ENCODE measurements at places on chromosomes 12 and 14.
A peak's percentile ranks its signal among the peaks of the same experiment; 100 is the strongest.

DNA sequence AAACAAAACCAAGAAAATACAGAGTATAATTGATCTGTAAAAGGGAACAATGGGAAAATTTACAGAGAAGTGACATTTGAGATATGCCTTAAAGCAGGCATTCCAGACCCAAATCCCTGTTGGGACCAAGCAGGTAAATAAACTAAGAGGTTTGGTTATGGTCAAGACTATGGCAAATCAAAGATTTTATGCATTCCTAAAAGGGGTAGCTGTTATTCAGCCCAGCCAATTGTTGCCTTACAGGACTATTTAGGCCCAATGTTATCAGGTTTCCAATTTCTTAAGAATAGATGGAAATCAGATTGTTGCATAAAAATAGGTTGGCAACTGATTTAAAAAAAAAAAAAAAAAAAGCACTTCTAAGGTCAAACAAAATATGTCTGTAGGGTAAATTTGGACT is 5.3 kb downstream of the DNAI7 start:
- DNase-seq: no peak

DNA sequence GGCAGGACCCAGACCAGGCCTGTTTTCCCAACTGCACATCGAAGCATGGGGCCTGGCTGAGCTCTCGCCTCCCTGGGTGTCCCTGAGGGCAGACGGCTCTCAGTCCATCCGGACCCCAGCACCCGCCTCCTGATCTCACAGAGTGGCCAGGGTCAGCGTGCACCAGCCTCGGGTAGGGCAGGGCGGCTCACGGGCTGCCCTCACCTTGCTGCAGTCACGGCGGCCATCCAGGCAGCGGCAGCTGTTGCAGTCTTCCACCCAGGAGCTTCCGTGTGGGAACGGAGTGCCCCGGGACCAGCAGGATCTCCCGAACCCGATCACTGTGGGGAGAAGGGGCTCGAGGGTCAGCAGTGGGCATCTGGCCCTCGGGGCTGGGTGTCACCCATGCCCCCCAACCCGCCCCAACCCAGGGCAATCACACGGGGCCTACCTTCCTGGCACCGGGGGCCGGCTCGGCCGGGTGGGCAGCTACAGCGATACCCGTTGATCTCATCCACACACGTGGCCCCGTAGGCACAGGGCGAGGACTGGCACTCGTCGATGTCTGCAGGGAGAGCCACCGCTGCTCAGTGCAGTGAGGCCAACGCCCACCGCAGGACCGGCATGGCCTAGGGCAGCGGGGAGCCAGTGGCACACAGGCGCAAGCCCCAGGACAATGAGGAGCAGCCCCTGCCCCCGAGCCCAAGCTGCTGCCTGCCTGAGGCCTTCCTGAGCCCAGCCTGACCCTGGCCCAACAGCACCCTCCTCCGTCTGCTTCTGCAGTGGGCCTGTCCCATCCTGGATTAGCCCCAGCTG is 22.2 kb downstream of the JAG2 start:
- DNase-seq: peak; percentile 40

- no peak for DNase-seq
These were observed 55.3 kb downstream of the RBM19 start for GRCh38 chr12:113910751-113911272.

DNA sequence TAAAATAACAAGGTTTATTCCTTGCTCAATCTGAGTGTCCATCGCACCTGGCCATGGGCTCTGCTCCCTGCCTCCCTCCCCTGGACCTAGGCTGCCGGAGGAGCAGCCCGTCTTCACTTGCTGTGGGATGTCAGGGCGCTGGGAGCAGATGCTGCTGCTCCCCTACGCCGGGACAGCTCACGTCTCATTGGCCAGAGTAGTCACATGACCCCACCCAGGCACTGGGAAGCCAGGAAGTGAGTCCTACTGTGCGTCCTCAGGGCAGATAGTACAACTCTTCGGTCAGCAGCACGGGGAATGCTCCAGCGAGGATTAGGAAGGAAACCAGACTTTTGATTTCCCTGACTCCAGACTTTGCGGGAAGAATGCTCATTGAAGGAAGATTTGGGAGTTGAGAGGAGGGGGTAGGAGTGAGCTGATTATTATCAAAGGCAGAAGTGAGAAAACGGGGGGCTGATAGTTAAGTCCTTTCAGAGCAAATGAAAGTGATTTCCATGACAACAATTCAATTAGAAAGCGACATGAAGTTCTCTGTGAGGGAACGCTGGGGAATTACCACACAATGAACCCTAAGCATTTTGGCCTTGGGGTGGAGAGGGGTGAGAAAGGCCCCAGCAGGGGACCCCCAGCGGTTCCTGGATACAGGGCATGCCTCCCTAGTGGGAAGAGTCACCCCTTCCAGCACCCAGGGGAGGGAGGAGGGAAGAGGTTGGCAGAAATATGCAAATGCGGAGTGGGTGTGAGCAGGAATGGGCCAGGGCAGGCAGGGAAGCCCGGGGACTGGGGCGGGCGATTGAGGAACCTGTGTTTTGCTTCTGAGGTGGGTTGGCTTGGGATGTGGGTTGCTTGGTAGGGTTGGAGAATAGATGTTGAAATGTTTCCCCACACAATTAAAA is 215.5 kb downstream of the AACS start:
- DNase-seq: no peak

- DNase-seq: no peak
These were observed 51.0 kb downstream of the PRKCH start for GRCh38 chr14:61372379-61372778.

DNA sequence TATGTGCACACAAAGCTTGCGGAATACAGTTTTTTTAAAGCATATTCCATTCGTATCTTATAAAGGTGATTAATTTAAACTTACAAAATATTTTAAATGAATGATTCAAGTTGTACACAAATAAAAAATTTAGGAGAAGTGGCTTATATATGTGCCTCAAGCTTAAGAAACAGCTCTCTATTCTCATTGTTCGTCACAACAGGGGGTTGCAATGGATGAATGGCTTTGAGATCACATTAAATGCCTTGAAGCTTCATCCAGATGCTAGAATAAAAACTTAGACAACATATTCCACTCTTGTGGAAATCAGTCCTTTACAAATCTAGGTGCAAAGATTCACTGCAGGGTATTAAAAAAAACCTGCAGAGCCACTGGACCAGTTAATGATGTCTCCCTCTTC is 303.9 kb upstream of the LRFN5 start:
- DNase-seq: no peak

GRCh38 chr12:130429656-130430505 is 92.2 kb downstream of the PIWIL1 start:
- DNase-seq: no peak

GRCh38 chr12:117439531-117440001 is 78.1 kb upstream of the NOS1 start:
- no peak for DNase-seq

- no peak for DNase-seq
These were observed 196.5 kb downstream of the STXBP6 start for GRCh38 chr14:24853446-24853845.

- DNase-seq: no peak
These were observed 3.6 kb downstream of the BMAL2 start for GRCh38 chr12:27336282-27336653.

DNA sequence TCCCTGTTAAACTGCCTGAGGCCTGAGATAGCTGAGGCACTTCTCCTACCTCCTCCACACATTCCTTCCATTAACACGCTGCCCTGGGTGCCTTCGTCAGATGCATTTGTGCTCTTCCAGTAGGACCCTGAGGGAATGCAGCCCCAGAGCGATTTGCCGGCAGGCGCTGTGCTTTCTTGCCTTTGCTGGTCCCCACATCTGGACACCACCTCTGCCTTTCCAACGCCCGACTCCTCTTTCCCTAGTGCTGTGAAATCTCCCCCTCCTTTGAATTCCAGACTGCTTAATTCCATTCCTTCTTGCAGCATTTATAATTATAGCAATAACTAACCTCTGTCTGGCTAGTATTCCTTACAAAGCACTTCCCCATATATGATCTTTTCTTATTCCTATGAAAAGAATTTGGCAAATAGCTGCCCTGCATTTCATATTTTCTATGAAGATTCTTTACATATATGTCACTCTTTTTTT is 88.4 kb downstream of the C12orf75 start:
- no peak for DNase-seq

- no peak for DNase-seq
These were observed 139.4 kb upstream of the FRMD6 start for GRCh38 chr14:51512316-51512715.

GRCh38 chr12:42958291-42958674 is 368.7 kb upstream of the PRICKLE1 start:
- DNase-seq: no peak

- DNase-seq: no peak
These were observed 76.3 kb downstream of the ANO2 start for GRCh38 chr12:5868625-5869295.

DNA sequence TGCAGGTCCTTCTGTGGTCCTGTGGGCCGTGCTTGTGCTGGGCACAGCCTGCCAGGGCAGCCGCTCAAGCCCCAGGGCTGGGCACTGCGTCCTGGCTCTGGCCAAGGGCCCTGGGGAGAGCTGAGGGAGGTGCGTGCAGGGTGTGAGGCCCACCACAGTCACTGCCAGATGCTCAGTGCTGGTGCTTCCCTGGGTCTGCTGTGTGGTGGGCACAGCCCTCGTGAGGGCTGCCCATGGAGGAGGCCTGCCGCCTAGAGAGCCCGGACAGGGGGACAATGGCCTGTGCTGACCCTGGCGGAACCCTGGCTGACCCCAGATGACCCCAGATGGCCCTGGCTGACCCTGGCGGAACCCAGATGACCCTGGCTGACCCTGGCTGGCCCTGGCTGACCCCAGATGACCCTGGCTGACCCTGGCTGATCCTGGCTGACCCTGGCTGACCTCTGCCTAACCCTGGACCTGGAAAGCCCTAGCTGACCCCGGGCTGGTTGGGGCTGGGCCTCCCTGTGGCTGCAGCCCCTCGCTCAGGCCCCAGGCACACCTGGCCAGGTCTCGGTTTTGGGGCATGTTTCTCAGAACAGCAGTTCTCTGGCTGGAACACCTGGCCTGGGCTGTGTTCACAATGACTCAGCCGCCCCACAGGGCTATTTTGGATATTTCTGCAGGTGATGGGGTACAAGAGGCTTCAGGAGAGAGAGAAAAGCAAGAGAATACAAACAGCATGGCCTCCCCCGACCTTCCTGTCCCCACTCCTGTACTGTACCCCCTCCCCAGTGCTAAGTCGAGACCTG is 55.4 kb downstream of the TMEM121 start:
- peak; percentile 10 for DNase-seq

- DNase-seq: no peak
These were observed 10.2 kb downstream of the TRMT61A start for GRCh38 chr14:103539056-103539825.

DNA sequence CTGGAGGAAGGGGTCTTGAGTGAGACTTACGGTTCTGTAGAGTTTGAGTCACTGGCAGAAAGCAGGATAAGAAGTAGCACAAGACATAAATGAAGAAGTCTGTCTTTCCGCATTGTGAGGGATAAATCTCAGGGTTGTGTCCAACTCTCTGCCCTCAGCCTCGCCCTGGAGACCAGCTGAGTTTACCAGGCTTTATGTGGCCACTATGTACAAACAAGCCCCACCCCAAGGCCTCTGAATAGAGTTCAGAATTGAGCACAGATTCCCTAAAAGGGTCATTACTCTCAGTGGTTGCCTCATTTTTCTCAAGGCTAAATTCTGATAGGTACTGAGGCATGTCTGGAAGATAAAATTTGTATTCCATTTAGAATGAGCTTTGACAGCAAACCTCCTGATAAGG is at the start of gene PZP:
Gene PZP (minus strand): TSS at position 167 of the 400 bp plus-strand sequence. CDS start 54 bp downstream, at position 113.
- no peak for DNase-seq

DNA sequence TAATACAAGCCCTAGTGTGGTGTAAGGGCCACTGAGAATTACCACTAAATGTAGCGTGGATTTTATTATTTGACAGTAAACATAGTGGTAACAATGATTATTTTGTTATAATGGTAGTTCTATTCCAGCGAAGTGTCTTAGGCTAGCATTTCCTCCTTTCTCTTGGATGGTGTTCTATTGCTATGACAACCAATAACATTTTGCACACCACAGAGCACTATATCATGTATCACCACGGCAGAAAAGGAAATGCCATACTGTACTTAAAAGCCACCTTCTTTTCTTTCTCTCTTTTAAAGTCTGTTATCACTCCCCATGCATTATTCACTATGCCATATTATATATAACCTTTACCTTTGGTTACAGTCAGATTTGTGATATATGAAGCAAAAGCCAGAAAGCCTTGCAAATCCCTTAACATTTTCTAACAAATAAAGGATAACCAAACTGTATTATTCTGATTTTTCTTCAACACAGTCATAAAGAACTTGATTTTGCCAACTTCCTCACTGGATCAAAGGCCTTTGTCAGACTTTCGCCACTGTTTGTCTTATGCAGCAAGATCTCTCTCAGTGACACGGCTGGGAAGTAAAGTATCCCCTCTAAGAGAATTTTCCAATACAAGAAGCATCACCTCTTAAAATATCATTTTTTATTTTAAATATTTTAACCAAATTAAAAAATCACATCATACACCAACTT is 195.8 kb downstream of the FOXN3 start:
- no peak for DNase-seq

DNA sequence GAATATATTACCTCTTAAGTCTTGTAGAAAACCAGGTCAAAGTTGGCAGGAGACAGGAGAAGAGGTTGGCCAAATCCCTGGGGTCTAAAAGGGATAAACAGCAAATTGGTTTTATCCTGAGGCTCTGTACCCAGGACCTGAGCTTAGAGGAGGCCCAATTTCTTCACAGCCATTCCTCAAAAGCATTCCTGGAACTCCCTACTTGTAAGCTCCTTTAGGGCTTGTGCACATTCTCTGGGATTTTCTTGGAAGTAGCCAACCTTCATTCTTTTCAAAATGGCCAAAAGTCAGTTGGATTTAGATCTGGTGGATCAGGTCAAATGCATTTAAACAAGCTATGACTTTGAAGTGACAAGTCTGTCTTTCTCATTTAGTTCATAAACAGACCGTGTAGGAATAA is 152.1 kb upstream of the PLXNC1 start:
- no peak for DNase-seq

- DNase-seq: peak; percentile 97
These were observed 9.3 kb downstream of the PGF start for GRCh38 chr14:74945852-74946658.

DNA sequence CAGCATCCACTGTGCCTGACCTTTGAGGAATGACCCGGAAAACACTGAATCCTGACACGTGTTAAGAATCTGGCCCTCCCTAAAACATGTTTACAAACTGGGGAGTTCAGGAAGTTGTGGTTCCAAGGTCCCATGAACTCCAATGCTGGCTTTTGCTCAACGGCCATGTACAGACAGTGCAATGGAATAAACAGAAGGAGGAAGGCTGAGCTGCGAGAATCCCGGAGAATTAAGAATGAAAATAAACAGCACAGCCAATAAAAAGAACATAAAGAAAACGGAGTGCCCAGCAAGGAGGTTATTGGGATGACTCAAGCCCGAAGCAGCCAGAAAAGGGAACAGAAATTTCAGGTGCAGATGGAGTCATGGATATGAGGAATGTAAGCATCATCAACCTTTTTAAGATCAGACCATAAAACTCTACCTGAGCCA is 32.3 kb downstream of the BCL11B start:
- no peak for DNase-seq

GRCh38 chr14:75153295-75153694 is 23.1 kb downstream of the TMED10 start:
- DNase-seq: no peak
